ENCODE measurements at places on chromosomes 13 and 19. TPM values are rescaled to one million over a fixed set of nuclear protein-coding genes. Genes with fewer than 3 reads are reported as not detected.

ZNF564 gene
- 11.0 TPM for total RNA-seq

- no peak for DNase-seq
Measured at GRCh38 chr19:16463991-16464575, 7.7 kb downstream of the EPS15L1 start.

DNA sequence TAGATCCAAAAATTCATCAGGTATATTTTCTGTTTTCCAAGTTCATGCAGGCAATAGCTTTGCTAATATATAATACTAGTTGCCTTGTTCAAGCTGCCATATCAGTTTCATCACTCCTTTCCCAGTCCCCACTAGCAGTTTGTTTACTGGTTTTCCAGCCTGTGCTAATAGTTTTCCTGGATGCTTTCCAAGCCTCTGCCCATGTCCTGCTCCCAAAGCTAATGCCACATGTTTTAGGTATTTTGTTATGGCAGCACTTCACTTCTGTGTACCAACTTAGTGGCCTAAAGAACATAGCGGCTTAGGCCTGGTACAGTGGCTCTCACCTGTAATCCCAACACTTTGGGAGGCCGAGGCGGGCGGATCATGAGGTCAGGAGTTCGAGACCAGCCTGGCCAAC, 28.1 kb upstream of the ZNF527 start:
- DNase-seq: no peak

MIA gene
- total RNA-seq: 1.7 TPM

DNA sequence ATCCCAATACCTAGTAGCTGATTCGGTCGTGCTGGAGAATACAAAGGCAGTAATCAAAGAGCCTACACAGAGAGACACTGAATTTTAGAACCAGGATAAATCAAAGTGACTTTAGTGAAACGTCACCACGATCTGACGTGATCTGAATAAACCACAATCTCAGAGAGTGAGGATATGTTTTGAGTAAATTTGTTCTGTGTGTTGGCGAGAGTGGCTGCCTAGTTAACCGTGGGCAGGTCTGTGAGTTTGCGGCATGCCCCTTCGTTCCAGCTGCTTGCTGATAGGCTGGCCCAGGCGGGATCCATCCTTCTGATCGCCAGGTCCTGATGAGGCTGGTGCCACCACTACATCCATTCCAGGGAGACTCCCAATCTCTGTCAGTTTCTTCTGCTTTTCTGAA, 40.4 kb downstream of the LRCH1 start:
- DNase-seq: no peak

DNA sequence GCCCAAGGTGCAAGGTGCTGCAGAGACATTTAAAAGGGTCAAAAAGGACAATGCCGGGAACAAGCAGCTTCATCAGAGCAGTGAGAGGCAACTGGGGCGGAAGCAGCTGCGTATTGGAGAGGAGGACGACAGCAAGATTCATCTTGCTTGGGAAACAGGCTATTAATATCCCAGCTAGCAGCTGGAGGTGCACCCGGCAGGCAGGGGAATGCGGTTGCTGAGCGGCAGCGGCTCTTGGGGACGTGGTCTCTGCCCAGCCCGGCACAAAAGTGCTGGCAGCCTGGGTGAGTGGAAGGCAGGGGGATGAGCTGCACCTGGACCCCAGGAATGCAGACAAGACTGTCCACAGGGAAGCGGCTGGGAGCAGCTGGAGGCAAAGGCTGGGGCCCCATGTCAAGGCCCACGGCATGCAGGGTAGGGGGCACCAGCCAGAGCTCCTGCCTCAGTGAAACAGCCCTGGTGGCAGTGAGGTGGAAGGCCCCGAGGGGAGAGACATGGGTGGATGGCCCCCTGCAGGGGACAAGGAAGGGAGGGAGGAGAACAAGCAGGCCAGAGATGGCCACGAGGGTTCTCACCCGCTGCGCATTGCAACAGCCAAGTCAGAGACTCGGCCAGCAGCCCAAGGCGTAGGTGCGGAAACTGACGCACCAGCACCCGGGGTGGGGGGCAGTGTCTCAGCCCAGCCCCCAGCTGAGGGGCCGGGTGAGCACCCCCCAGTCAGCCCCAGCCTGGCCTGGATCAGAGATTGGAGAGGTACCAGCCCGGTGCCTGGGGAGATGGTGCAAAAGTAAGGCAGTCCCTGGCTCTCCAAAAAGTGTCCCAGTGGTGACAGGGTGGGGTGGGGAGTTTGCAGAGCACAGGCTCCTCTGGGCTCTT, 34.4 kb downstream of the PEPD start:
- DNase-seq: no peak

GRCh38 chr19:49216071-49216470, 58.5 kb downstream of the TRPM4 start:
- DNase-seq: no peak

GRCh38 chr13:56110751-56111150, 1030.0 kb upstream of the PRR20A start:
- DNase-seq: no peak

DNA sequence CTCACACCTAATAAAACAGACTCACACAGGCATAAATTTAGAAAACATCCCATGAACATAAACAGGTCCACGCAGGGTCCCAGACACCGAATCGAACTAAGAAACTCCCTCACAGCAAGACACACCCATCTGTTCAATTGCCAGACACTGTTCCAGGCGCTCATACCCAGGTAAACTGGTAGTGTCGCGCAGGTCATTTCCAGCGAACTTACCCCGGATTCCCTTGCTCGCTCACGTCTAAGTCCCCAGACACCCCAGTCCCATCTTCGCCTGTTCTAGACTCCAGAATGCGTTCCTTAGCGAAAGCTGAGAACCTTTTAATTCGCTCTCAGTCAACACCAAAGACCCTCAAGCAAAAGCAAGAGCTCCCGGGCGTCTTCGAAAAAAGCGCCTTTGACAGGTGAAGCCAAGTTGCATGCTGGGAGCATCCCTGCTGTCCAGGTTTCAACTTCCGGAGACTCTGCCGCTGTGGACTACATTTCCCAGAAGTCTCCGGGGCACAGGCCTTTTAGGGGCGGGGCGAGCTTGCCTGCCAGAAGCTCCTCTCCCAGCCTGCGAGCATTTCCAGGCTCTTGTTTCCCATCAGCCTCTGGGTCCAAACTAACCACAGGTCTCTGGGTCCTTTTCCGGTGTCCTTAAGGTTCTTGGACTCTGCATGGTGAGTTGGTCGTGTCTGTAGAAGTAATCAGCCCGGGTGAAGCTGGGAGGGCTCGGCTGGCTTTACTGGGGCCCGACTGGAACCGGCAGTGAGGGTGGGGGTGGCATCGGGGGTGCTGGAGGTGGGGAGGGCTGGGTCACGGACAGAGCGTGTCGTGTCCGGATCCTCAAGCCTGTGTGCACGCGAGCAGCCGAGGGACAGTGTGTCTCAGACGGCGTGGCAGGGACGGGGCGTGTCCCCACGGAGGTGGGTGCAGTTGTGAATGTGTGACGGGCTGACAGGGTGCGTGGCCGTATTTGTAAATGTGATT, at the start of gene ZNF283:
Gene ZNF283 (plus strand): TSS at position 535 of the 968 bp plus-strand sequence. CDS start 6,184 bp downstream, outside the sequence.
- DNase-seq: peak; percentile 87

GRCh38 chr13:36758345-36758744, 60.7 kb upstream of the RFXAP start:
- DNase-seq: no peak

GRCh38 chr13:74203576-74203975, 69.4 kb upstream of the KLF12 start:
- no peak for DNase-seq

DNA sequence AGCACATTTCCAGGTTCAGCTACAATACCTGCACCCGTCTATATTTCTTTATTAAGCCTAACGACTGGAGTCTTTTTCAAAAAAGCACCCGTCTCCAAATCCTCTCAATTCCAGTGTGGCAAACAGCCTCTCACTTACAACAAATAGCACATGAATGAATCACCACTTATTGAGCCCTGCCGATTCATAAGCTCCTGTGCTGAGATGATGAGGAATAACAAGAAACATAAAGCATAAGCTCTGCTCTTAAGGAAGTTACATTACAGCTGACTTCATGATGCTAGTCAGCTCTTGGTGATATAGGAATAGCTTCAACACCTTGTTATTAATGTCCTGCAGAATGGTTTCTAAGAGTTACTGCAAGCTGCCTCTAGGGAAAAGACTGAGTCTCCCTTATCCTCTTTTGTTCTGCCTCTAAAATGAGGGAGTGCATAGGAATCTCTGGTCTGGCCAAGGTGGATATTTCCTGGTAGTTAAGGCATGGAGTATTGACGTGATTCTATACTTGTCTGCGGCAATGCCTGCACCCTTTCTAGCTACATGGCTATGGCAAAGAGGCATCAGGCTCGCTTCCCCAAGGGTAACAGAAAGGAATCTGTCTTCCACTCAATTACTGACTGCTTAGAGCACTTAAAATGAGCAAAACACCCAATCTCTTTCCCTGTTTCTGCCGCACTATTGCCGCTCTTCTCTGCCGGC, 195.7 kb downstream of the KLF12 start:
- DNase-seq: no peak

DNA sequence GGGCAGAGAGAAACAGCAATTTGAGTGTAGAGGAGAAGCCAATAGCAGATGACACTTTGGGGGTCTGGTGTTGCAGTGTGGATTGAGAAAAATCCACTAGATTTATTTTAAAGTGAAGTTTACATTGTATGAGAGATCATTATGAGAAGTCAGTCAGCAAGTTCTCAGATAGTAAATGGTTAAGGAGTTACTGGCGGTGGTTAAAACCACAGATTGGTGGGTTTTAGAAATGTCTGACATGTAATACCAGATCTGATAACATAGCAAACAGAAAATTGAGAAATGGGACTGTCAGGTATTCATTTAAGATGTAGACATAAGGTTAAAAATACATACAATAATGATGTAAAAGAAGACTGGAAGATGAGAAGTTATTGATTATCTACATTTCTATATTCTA, 7.2 kb downstream of the ABHD13 start:
- no peak for DNase-seq

- no peak for DNase-seq
Measured at GRCh38 chr13:59444210-59444857, 719.4 kb downstream of the DIAPH3 start.

DNA sequence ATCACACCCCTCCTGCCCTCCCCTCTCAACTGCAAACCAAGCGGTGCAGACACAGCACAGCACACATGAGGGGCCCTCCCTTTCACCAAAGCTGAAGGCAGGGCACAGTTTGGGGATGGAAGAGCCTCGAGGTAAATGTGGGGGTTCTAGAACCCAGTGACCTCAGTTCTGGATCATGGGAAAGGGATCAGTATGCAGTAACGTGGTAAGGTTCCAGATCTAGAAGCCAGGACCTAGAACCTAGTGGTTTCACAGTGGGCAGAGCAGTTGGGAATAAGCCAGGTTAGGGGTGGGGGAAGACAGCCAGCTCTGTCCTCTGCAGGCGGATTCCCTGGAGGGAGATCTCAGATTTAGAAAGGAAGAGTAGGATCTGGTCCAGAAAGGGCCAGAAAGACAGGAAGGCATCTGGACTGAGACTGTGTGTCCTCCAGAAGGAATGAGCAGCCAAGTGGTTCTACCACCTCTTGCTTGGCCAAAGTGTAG, 3.1 kb downstream of the FTL start:
- DNase-seq: no peak

- DNase-seq: no peak
Measured at GRCh38 chr13:71663431-71663830, 203.6 kb downstream of the DACH1 start.

DNA sequence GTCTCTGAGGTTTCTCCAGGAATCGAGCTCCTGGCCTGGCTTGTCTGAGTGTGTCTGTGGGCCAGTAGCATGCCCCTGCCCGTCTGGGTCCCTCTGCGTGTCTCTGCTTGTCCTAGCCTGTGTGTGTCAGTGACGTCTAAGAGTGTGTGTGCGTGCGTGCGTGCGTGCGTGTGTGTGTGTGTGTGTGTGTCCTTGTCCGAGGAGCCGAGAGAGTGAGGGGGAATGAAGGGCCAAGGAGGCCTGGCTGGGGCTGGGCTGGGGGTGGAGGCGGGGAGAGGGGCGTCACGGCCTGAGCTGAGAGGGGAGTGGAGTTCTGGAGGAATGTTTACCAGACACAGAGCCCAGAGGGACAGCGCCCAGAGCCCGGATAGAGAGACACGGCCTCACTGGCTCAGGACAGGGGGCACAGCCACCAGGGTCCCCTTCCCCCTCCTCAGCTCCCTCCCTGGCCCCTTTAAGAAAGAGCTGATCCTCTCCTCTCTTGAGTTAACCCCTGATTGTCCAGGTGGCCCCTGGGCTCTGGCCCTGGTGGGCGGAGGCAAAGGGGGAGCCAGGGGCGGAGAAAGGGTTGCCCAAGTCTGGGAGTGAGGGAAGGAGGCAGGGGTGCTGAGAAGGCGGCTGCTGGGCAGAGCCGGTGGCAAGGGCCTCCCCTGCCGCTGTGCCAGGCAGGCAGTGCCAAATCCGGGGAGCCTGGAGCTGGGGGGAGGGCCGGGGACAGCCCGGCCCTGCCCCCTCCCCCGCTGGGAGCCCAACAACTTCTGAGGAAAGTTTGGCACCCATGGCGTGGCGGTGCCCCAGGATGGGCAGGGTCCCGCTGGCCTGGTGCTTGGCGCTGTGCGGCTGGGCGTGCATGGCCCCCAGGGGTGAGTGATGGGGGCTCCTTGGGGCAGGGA, at the start of gene AXL:
Gene AXL (plus strand): TSS at position 609 of the 893 bp plus-strand sequence. CDS start 170 bp downstream, at position 779.
- peak; percentile 80 for DNase-seq

- DNase-seq: no peak
Measured at GRCh38 chr13:51674276-51674675, 90.0 kb downstream of the WDFY2 start.

NOTCH3 gene
- total RNA-seq: 139 TPM

- no peak for DNase-seq
Measured at GRCh38 chr19:11092181-11092538, 2.9 kb downstream of the LDLR start.

DNA sequence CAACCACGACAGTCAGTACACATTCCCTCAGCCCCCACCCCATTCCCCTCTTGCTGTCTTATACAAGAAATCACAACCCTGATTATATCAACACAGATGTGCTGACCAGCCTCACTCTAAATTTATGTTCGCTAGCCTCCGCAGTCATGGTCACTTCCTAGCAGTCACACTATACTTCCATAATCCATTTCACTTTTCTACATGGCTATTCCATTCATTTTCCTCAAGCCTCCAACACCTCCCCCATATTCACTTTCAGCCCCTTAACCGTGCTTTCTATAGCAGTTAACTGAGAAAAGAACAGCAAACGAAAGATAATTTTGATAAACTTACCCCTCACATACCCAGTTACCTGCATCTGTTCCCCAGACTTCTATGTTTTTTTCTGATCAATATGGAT, 8.4 kb downstream of the LSM14A start:
- DNase-seq: no peak

DNA sequence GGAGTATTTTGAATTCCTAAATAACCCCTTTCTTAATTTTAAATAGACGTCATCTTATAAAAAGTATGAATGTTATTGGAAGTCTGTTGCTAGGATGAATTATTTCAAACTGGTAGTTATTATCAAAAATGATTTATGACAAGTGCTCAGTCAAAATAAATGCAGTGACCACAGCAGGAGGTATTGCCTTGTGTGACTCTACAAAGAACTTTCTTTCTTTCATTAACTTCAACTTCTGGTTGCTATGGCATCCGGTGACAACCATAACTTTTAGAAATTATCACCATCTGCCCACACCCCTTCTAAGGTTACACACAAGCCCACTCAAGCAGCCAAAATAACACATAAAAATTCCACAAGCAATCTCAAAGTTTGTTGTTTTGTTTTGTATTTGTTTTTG, 189.9 kb downstream of the DACH1 start:
- DNase-seq: no peak

SOHLH2 gene
- not detected for total RNA-seq

Measured in type B pancreatic cell (in vitro differentiated cells).